ENCODE measurements at places on chromosomes 12 and 14.

DNA sequence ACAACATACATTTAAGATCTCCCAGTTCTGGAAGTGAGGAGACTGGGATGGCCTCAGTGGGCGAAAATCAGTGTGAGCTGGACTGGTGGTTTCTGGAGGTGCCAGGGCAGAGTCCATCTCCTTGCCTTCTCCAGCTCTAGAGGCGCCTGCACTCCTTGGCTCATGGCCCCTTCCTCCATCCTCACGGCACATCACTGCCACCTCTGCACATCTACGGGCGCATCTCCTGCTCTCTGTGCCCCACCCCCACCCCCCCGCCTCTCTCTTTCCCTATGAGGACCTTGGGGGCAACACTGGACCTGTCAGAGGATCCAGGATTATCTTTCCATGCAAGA, 62.8 kb upstream of the DIO3 start:
- DNase-seq: peak; percentile 4

- DNase-seq: no peak
These were observed 152.6 kb downstream of the PRKCH start for GRCh38 chr14:61474015-61474414.

DNA sequence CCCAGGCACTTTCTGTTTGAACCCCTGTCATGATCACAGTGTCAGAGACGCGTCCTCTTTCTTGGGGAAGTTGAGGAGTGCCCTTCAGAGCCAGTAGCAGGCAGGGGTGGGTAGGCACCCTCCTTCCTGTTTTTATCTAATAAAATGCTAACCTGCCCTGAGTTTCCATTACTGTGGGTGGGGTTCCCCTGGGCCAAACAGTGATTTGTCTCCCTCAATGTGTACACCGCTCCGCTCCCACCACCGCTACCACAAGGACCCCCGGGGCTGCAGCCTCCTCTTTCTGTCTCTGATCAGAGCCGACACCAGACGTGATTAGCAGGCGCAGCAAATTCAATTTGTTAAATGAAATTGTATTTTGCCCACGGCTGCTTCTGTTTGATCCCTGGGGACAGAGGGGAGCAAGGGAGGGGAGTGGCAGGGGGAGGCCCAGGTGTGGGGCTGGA, 5.1 kb downstream of the SHMT2 start:
- DNase-seq: no peak

- peak; percentile 48 for DNase-seq
These were observed 92.7 kb downstream of the DIP2B start for GRCh38 chr12:50597200-50598195.

- DNase-seq: no peak
These were observed 8.7 kb upstream of the RNASE4 start for GRCh38 chr14:20675669-20676068.

Measured in activated CD8-positive, alpha-beta memory T cell treated with anti-CD3 and anti-CD28 coated beads, Interleukin-2, amount 50 U/mL, for 4 hours (primary cell).